RKO (cell line): ENCODE measurements at places on chromosomes 5 and 9.

DNA sequence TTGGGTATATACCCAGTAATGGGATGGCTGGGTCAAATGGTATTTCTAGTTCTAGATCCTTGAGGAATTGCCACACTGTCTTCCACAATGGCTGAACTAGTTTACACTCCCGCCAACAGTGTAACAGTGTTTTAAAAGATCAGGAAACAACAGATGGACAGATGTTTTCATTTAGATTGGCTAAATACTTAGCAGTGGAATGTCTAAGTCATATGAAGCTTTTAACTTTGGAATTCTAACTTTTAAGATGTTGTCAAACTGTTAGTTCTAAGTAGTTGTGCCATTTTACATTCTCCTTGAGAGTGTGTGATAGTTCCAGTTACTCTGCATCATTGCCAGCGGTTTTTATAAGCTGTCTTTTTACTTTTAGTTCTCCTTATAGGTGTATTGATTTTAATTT lies 688.8 kb downstream of the SEMA5A start:
- no peak for DNase-seq

GRCh38 chr9:108060175-108060574 lies 570.6 kb upstream of the KLF4 start:
- DNase-seq = no peak

- no peak for DNase-seq
These were observed 980.2 kb downstream of the EFNA5 start for GRCh38 chr5:106690585-106690984.

DNA sequence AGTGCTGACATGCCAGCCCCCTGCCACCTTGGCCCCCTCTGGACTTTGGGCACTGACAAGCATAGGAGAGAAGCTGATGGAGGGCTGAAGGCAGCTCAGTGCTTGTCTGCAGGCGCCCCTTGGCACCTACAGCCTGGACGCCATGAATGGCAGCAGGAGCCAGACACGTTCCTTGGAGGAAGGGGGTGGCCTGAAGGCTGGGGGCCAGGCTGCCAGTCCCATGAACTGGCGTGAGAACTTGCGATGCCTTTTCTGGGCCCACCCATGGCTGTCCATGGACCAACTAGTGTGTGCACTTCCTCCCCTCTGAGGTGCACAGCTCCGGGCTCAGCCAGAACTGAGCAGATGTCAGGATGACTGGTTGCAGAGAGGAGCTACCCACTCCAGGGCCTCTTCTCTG lies 99.0 kb upstream of the RANBP6 start:
- no peak for DNase-seq

DNA sequence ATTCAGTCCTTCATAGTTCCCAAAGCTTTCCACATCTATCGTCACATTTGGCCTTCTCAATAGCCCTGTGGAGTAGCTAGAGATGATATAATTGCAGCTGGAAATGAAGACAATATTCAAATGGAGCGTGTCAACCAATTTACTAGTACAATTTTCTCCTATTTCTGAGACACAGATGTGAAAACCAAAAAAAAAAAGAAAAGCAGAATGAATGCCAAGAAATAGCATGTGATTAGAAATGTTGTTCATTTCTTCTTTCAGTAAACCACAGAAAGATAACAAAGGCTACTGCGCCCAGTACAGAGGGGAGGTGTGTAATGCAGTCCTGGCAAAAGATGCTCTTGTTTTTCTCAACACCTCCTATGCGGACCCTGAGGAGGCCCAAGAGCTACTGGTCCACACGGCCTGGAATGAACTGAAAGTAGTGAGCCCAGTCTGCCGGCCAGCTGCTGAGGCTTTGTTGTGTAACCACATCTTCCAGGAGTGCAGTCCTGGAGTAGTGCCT lies 99.0 kb downstream of the MUSK start:
- DNase-seq = no peak
